ENCODE measurements at places on chromosomes 16 and 17.

GRCh38 chr17:21453144-21453898, 77.2 kb downstream of the KCNJ12 start:
- DNase-seq = no peak

GRCh38 chr16:9231039-9231438, 139.6 kb downstream of the HAPSTR1 start:
- no peak for DNase-seq

GRCh38 chr17:51947160-51947735, 211.3 kb downstream of the CA10 start:
- no peak for DNase-seq

DNA sequence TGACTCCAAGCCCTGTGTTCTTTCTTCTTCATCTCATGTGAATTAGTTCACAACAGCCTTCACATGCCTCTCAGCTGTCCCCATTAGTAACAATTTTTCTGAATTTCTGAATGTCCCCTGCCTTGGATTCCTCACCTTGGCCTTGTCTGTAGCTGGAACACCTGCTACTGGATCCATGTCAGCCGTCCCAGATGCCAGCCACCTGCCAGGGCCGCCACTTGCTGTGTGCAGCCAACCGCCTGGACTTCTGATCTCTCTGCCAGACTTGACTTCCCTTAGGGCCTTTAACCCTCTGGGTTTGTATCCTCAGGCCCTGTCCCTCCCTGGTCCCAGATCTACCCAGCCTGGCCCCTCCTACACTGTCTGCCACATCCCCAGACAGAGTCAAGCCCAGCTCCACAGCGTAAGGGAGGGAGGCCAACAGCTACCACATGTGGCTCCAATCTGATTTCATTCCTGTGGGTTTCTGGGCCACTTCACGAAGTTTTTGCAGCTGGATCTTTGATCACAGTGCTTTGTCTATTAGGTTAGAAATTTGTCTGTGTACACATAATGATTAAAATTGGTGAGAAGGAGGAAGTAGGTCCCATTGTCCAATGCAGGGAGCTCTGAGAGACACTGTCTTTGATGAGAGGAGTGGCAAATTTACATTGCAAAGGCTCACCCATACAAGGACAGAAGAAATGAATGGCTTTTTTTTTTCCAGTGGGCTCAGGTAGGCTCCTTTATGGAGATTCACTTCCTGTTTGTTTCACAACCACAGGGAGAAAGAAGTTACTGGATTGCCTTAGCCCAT, 15.3 kb downstream of the MPP2 start:
- no peak for DNase-seq

DNA sequence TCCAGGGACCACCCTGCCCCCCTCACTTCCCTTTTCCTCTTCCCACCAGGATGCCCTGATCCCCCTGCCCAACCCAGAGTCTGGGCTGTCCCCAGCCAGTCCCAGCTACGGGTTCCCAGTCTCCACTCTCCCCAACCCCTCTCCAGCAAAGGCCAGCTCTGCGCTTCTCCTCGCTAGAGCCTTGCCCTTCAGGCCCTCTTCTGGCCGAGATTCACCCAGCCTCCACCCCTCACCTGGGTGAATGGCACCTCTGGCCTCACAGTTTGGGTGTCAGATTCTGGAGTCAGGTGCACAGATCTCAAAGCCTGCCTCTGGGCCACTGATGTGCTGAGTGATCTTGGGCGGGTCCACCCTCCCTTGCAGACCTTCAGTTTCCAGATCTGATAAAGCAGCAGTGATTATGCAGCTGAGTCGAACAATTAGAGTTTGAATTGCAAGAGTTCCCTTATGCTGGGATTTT, 185.6 kb upstream of the TNRC6C start:
- no peak for DNase-seq

DNA sequence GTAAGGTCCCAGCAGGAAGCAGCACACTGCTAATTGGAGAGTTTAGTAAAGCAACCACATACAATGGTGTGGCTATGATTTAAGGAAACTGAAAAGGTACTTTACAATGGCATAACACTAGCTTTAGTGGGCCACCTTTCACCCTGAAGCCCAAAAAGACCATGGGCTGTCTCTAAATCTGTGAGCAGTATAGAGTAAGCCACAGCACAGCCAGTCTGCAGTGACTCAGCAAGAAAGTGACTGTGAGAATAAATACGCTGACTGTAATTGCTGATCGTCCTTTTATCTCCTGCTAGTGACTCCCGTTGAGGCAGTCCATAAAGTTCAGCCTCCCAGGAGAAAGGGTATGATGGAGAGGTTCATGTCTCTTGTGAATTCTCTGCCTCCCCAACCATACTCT, 679.8 kb upstream of the KIF2B start:
- DNase-seq = no peak

DNA sequence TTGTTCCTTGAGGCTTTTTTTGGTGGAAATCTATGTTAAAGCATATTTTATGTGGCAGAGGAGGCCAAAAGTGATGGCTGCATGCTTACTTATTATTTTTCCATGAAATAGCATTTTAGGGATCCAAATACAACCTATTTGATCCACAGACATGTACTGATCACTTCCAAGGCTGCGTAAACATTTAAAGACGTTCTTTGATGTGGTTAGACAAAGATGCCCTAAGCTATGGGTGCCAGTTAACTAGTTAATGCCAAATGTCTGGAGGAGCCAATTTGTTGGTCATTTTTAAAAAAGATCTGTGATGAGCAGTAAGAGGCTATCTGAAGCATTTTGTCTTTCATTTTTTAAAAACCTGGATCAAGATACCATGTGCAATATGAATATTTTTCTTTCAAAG, 17.3 kb upstream of the PRKCA start:
- no peak for DNase-seq

GRCh38 chr17:77109764-77110359, 30.9 kb upstream of the SEC14L1 start:
- no peak for DNase-seq

GRCh38 chr17:66542129-66542966, 239.9 kb downstream of the PRKCA start:
- DNase-seq = no peak

GRCh38 chr17:39153599-39154051, 2.2 kb upstream of the PLXDC1 start:
- DNase-seq = peak; percentile 46

DNA sequence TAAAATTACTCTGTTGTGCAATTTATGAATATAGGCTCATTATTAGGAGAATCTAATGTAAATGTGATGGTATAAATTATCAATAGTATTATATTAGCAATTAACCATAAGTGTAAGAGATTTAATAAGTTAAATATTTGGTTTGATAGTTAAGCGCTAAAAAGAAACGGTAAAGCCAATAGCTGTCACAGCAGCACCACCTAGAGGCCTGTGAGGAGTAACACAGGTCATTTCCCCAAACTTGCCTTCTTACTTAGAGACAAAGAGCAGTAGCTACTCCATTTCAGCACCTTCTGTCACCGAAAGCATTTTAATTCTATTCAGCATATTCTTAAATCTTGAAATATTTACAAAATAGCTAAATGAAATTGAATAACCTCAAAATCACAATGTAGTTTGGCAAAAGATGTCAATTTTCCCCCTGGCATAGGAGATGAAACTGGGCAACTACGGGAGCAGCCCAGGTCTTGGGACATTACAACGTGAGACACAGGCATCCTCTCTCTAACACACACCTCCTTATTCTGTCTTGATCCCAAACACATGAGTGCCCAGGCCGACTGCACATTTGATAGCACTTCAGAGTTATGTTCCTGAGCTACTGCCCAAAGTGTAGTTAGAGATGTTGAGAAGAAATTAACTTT, 14.3 kb upstream of the DYNLRB2 start:
- DNase-seq = no peak

- DNase-seq = no peak
Observed at GRCh38 chr17:28615260-28615940, 1.4 kb upstream of the RSKR start.

GRCh38 chr16:54285414-54286089, 1.0 kb downstream of the IRX3 start:
- no peak for DNase-seq

GRCh38 chr17:77330602-77331081, 189.9 kb downstream of the SEC14L1 start:
- no peak for DNase-seq

DNA sequence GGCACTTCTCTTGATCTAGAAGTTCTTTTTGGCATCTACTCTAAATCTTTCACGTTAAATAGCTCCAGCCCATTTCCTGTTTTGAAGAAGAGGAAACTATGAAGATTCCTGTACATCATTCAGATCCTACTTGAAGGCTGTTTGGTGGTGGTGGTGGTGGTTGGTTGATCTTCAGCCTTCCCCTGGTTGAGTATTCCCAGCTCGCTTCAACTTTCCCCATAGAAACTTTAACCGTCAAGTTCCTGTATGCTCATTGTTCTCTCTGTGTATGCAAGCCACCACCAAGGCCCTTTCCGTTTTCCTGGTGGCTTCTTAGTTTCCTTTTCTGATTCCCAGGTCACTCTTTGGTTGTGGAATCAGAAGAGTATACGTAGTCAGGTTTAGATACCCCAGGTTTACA, 3.3 kb downstream of the LRRC46 start:
- no peak for DNase-seq

- no peak for DNase-seq
Observed at GRCh38 chr17:14359163-14360020, 58.5 kb downstream of the HS3ST3B1 start.

Measured in NCI-H187 (cell line).